ENCODE measurements at places on chromosomes 16 and 17.

DNA sequence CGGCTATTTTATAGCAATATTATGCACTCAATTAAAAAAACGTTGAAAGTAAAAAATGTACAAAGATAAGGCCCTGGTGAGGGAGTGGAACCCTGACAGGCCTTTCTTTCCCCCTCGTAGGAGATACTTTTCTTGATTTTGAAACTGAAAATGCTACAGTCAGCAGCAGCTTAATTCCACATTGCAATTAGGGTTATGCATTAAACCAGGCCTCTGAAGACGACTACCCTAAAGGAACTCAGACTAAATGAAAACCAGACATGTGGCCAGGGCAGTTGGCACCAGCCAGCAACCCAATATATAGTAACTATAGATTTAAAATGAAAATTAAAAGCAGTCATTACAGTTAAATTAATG lies 463.2 kb upstream of the MAF start:
- DNase-seq = no peak

GRCh38 chr16:87895641-87896141 lies 26.4 kb upstream of the SLC7A5 start:
- peak; percentile 74 for DNase-seq

GRCh38 chr16:58116081-58116480 lies 13.1 kb downstream of the CFAP20 start:
- no peak for DNase-seq

DNA sequence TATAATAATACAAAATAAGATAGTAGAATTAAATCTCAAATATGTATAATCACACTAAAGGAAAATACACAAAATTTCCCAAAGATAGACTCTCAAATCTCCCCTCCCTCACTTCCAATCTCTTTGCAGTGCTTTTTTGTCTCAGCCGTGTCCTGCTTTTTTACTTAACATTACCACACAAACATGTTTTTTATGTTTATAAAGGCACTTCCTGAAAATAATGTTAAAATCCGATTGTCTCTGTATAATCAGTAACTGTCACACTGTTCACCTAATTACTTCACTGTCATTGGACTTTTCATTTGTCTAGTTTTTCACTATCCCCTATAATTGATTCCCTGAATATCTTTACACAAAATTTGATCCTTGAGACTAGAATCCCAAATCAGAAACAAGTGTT lies 38.2 kb upstream of the ALDH3A2 start:
- no peak for DNase-seq

- DNase-seq = peak; percentile 75
Observed at GRCh38 chr17:57970710-57971109, 15.5 kb upstream of the CUEDC1 start.

GRCh38 chr17:74971842-74972106 lies 785 bp downstream of the HID1 start:
- no peak for DNase-seq

DNA sequence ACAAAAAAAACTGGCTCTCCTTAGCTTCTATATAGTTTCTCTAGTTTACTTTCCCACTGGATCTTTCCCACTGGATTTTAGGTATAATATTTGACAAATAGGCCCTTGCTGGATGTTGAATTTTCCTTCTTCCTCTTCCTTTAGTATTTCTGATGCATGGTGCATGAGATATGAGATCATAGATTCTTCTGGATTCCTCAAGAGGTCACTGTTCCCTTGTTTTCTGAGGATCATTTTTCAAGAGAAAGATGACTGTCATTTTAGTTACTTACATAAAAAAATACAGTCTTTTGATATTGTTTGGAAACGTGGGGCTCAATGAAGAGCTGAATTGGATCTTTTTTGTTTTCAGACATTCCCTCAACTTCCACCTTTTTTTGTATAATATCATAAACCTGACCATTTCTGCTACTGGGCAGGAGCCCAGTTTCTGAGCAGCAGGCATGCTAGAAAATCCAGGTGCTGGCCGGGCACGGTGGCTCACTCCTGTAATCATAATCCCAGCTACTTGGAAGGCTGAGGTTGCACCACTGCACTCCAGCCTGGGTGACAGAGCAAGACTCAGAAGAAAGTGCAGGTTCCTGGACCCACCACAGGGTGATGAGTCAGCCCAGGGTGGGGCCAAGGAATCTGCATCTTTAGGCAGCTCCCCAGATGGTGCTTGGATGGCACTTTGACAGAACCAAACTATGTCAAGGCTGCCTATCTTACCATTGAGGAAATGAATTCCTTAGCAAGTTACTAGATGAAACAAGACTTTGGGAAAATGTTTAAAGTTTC lies 70.3 kb downstream of the SDR42E1 start:
- peak; percentile 70 for DNase-seq

GRCh38 chr16:1308036-1308976 lies 1.1 kb upstream of the UBE2I start:
- no peak for DNase-seq

- no peak for DNase-seq
Observed at GRCh38 chr16:72240466-72240865, 68.5 kb upstream of the PMFBP1 start.

DNA sequence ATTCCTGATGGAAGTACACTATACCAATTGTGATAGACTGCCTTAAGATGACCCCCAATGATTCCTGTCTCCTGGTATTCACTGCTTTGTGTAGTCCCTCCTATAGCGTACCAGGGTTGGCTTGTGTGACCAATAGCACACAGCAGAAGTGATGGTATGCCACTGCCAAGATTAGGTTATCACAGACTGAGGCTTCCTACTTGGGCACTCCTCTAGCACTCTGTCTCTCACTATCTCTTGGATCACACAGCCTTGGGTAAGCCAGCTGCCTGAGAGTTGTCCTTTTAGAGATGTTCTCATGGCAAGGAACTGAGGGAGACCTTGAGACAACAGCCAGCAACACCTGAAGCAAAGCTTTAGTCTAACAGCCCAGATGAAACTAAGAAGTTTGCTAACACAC lies 12.7 kb upstream of the AMFR start:
- DNase-seq = no peak

DNA sequence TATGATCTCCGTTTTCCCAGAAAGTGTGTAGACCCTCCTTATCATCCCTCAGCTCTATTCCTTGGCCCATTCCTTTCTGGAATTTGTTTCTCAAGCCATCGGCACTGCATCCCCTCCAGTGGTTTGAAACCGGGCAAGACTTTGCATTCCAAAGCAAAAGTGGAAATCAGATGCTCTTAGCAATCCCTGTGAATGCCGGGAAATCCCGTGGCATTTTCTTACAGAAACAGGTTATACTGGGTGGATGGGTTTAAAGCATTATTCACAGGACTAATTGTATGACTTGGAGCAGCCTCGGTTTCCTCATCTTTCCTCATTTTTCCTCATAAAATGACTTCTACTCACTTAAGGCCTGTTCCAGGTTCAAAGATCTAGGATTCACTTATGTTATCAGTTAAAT lies 52.0 kb downstream of the MAP2K6 start:
- DNase-seq = no peak

DNA sequence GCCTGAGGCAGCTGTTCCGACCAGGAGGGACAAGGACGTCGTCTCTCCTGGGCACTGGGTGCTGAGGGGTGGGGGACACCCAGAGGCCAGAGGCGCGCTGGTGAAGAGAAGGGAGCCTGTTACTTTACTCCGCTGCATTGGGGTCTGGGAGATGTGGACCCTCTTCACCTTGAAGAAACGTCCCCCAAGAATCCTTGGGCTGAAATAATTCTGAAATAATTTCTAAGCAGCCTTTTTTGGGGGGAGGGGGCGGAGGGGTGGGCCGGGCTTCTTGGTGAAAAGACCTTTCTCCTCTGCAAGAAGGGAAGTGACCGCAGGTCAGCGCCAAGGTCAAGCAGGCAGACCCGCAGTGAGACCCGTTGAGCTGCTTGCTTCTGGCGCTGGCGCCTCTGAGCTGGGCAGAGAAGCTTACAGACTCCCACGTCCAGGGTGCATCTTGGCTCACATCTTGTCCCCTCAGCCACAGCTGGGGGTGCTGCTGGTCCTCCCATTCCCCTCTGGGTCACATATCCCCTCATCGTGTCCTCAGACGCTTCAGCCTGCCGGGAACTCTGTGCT lies 1.1 kb downstream of the SYT17 start:
- no peak for DNase-seq

- DNase-seq = peak; percentile 84
Observed at GRCh38 chr17:21285164-21286065, 904 bp downstream of the MAP2K3 start.

- DNase-seq = peak; percentile 78
Observed at GRCh38 chr16:66549284-66550131, at the start of gene TK2. TSS of gene TK2 (minus strand) at chr16:66550122. CDS start at chr16:66550061, 61 bp downstream.

DNA sequence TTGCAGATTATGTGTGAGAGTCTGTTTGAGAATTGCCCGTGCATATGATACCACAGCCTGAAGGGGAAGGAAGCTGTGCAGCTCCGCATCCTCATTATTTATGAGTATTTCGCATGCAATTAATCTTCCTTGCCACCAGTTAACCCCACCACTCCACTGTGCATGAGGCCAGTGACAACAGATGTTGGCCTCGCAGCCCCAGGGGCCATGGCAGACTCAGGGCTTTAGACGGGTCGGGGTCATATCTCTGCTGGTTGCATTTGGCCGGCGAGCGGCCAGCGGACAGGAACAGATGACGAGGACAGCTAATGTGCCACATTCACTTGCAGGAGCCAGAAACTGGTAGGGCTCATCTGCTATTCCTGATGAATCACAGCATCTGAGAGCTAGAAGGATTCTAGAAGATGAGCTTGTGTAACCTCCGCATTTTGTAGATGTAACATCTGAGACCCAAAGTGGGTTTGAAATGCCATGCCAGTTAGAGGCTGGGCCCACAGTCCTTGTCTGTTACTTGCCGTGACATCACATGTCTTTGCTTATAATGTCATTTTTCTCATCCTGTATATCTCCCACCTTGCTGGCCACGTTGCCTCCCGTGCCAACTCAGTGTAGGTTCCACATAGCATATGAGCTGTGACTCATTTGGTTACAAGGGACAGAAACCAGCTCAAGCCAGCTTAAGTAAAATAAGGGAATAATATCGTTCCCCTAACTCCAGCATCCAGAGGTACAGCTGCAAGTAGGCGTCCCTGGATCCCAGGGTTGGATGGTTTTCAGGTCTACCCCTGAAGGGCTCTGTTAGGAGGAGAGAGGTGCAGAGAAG lies 137.2 kb downstream of the SNX29 start:
- DNase-seq = peak; percentile 75

DNA sequence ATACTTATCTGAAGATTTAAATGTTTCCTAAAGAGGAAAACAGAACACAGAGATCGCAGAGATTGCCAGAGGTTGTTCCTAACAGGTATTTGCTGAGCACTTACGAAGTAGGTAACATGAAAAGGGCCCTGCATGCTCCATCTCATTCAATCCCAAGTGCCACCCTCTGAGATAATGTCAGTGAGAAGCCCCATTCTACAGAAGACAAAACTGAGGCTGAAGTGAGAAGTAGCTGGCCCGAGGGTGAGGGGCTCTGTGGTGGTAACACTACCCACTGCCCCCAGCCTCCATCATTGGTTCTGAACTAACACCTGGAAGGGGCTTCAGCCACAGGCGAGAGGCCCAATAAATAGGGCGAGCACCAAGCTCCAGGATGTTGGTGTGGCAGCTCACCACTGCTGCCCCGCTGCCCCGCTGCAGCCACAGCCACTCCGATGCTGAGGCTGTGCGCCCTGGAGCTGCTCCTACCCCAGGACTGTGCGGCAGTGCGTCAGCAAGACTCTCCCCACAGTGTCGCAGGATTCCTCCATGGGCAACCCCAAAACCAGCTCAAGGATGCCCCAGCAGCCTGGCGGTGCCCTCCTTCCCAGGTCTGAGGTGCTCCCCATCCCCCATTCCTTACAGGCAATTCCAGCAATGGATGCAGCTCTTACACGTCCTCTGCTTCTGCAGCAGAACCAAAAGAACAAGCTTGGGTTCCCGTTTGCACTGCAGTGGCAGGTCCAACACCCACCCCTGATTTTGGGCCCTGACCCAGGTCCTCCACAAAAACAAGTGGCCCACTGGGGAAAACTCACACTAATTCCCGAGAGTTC lies 10.3 kb downstream of the FLCN start:
- DNase-seq = no peak

- DNase-seq = peak; percentile 42
Observed at GRCh38 chr16:84177741-84178073, 9.2 kb downstream of the TAF1C start.

GRCh38 chr17:72468841-72469240 lies 348.0 kb downstream of the SOX9 start:
- no peak for DNase-seq

DNA sequence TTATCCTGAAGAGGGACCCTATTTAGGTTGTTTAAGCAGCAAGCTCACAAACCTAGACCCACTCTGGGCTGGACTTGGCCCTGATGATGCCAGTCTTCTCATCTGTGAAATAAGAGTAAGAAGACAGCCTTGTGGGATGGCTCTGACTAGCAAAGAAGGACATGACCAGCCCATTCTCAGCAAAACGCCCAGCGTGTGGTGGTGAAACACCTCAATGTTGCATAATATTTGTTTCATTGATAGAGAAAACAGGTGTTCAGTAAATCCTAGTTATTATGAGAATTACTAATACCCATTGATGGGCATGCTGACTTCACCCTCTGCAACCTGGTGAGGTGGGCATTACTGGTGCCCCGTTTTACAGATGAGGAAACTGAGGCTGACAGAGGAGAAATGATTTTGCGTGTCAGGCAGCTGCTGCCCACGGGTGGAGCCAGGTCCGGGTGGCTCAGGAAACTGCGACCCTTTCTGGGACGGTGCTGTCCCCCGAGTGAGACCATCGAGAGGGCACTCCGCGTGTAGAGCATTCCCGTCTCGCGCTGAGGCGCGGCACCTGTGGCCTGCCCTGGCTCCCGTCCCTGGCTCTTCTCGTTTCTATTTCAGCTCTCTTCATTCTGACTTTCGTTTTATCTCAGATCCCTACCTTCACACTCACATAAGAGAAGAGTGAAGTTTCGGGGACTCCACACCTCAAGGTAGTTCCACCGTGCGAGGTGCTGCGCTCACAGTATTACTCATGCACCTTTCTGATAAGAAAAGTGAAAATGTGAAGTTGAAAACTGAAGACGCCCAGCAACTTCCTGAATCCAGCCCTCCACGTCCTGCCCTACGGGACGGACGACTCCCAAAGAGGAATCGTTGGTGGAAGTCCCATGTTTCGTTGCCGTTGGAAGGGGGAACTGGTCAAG lies 48.5 kb downstream of the IRF8 start:
- DNase-seq = no peak

DNA sequence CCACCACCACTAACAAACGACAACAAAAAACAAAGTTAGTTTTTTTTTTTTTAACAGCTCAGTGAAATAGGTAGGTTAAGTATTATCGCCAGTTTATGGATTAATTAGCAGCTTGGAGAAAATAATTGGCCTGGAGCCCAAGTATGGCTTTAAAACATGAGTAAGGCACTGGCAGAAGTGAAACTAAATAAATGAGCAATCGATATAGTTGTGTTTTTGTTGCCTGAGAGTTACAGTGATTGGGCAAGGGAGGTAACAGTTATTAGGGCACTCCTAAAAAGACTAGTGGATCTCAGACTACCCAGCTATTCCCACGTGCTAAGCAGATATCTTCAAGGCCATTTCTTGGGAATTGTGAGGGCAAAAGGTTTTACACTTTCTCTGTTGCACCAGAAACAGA lies 2.4 kb downstream of the MLKL start:
- peak; percentile 15 for DNase-seq

All from EH (cell line).